ENCODE measurements at places on chromosomes 1 and 21. TPM values are rescaled to one million over a fixed set of nuclear protein-coding genes. Genes with fewer than 3 reads are reported as not detected.

Gene TRIM63
- total RNA-seq: not detected

Gene NPPA
- not detected for total RNA-seq

Gene SLAMF7
- total RNA-seq: 2.0 TPM

- H3K27ac ChIP-seq: no peak within 1 kb of the TSS
- no peaks in the 10 kb centered on the region for H3K4me1 ChIP-seq
- no peak within 1 kb of the TSS for H3K4me3 ChIP-seq
These were observed at the start of gene PRSS38 for GRCh38 chr1:227815468-227816409. Gene PRSS38 (plus strand): TSS chr1:227815675. CDS start chr1:227815717, 42 bp downstream.

Measured in stomach (tissue), 19 donors.